Activated CD4-positive, alpha-beta T cell treated with anti-CD3 and anti-CD28 coated beads, Interleukin-2, amount 50 U/mL, for 24 hours (primary cell): ENCODE measurements at places on chromosomes 7 and 10.

GRCh38 chr10:29811751-29812427, 177.1 kb upstream of the SVIL start:
- no peak for DNase-seq

GRCh38 chr10:86370006-86370585, 3.5 kb upstream of the GRID1 start:
- DNase-seq: no peak

- no peak for DNase-seq
Measured at GRCh38 chr10:5105626-5106025, 11.4 kb downstream of the AKR1C3 start.

GRCh38 chr7:98066934-98067507, 39.6 kb upstream of the LMTK2 start:
- DNase-seq: no peak

DNA sequence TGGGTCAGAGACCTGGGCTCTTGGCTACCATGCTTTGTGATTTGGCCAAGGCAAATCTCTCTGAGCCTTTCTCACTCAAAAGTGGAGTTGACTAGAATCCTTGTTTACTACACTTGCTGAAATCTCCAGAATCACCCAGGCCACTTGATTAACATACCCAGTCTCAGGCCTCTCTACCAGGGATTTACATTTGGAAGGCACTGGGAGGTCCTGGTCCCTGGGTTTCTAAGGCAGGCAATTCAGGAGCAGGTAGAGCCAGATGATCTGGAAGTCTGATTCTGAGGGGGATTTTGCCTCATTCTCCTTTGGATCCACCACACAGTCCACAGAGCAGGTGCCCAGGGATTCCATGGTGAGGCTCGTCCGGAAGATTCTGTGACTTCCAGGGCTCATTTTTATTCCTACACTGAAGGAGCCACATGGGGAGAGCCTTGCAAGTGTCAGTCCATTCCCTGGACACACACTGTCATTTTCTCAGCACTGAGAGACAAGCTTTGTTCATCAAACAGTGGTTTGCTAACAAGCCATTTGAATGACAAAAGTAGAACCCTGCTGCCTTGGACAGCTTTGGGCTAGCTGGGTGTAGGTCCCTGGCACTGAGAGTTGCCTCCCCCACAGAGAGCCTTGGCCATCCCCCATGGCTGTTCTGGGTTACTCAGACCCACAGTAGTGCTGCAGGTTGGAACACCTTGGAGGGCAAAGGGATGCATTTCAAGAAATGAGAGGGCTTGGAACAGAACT, 74.2 kb downstream of the NOC3L start:
- DNase-seq: no peak

DNA sequence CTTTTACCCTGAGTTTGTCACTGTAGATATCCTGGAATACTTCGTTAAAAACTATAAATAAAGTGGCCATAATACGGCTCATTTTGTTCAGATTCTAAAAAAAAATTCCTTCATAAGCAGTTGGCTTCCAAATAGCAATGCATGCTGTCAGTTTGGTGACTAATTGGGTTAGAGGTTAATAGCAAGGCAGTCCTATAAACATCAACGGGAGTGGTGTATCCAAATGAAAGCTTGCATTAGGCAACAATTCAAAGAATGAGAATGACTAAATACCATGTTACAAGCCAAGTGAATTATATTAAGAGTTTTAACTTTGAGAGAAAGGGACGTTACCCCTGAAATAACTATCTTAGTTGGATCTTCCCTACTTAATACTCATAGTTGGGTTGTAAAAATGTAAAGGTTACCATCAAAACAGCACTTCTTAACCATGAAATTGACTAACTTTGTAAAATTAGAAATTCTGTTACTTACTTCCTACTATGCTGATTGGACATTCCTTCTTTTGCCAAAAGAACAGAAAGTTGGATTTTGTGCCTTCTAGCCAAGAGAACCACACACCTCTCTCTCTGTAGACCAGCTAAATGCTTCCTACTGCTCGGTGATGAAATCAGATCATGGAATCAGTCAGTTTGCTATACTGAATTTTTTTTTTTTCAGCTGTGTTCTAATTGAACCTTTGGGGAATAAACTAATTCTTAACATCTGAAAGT, 98.0 kb downstream of the KAT6B start:
- DNase-seq: no peak

GRCh38 chr10:21463436-21463835, 62.0 kb downstream of the SKIDA1 start:
- DNase-seq: no peak

- no peak for DNase-seq
Measured at GRCh38 chr10:119702583-119702982, 23.3 kb upstream of the INPP5F start.

DNA sequence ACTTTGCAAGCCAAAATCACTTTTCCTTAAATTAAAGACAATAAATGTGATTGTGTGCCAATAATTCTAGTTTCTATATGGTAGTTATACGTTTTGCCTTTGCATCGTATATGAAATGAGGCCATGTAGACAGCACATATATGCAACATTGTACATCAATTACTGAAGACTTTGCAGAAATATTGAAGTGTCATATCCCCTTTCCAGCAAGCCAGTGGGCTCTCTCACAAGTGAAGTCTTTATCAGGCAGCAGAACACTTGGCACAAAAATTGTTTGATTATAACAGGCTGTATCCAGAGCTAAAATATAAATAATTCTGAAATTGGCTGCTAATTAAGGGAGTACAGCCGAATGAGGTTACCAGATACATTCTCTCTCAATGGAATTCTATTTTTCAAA, 588.6 kb upstream of the SEMA3D start:
- no peak for DNase-seq

GRCh38 chr10:117375360-117376178, at the start of gene PDZD8:
TSS of gene PDZD8 (minus strand) at chr10:117375440. CDS start at chr10:117375227, 213 bp downstream.
- peak; percentile 89 for DNase-seq

DNA sequence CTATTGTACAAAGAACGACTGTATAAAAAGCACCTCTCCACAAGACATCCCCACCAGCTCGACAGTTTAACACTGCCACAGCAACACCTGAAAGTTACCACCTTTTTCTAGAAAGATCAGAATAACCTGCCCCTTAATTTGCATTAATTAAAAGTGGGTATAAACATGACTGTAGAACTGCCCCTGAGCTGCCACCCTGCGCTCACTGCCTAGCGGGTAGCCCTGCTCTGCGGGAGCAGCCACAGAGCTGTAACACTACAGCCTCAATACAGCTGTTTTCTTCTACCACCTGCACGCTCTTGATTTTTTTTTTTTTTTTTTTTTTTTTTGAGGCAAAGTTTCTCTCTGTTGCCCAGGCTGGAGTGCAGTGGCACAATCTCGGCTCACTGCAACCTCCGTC, 140.9 kb downstream of the PARD3 start:
- no peak for DNase-seq

GRCh38 chr7:2602406-2603043, 29.3 kb upstream of the TTYH3 start:
- DNase-seq: no peak

DNA sequence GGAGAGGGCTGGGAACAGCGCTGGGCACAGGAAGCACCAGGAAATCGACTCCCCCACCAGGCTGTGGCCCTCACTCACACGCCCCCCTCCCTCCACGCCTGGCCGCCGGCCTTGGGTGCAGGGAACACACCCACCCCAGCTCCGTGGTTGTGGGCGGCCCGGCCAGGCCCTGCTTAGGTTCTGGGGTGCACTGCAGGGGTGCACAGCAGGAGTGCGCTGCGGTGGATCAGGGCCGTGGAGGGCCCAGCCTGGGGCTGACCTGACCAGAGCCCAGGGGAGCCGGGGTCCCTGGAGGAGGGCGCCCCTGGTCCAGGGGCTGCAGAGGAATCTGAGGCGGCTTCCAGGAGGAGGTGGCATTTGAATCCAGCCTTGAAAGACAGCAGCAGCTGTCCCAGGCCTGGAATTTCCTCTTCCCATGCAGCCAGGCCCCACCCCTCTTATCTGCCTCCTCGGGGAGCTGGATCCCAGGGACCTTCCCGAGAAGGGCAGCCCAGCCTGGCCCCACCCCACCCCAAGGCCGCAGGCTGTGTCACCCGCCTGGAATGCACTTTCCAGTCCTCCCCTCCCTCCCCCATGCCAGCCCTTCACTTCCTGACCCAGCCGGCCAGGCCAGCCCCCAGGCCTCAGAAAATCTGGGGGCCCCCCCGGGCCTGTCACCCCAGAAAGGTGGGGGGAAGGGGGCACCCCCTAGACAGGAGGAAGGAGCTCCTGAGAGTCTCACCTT, 18.4 kb upstream of the PDGFA start:
- DNase-seq: no peak

DNA sequence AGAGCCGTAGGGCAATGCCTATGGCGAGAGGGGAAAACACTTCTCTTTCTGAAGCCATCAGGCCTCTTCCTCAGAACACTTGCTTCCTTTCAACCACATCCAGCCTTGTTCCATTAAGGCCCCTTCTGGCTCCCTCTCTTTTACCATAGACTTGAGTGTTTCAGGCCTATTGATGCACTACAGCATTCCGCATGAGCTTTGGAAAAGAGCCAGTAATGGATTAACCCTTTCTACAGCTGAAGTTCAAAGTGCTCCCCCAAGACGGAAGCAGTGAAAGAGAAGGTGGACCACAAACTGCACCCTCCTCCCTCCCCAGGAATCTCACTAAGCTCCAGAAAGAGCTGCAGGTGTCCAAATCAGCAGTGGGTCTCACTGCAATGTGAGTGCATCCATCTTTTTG, 102.7 kb upstream of the C7orf33 start:
- DNase-seq: no peak

- DNase-seq: no peak
Measured at GRCh38 chr10:129075508-129075907, 391.5 kb upstream of the MGMT start.

DNA sequence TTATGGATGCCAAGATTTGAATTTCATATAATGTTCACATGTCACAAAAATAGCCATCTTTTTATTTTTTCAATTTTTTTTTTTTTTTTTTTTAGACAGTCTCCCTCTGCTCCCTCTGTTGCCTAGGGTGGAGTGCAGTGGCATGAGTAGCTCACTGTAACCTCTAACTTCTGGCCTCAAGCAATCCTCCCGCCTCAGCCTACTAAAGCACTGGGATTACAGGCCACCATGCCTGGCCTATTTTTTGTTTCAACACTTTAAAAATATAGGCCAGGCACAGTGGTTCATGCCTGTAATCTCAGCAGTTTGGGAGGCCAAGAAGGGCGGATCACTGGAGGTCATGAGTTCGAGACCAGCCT, 246.3 kb downstream of the SKIDA1 start:
- no peak for DNase-seq

DNA sequence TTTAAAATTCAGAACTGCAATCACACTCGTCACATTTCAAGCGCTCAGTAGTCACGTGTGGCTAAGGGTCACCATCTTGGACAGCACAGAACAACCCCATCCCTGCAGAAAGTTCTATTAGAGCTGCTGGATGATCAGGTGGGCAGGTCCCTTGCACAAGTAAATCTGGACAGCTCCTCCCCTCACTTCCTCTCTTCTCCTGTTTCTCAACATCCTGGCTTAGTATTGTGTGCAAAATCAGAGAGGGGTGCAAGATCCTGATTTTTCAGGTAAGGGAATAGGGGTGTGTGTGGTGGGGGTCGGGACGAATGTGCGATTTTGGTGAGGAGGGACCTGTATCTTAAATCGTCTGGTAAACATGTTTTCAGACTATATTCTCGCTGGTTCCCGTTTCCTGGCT, at the start of gene GIMAP4:
Gene GIMAP4 (plus strand): TSS at position 222 of the 400 bp plus-strand sequence. CDS start 2,512 bp downstream, outside the sequence.
- no peak for DNase-seq

- no peak for DNase-seq
Measured at GRCh38 chr10:107800061-107800460, 635.6 kb upstream of the SORCS1 start.

- no peak for DNase-seq
Measured at GRCh38 chr10:95635319-95635733, 21.2 kb downstream of the ALDH18A1 start.

DNA sequence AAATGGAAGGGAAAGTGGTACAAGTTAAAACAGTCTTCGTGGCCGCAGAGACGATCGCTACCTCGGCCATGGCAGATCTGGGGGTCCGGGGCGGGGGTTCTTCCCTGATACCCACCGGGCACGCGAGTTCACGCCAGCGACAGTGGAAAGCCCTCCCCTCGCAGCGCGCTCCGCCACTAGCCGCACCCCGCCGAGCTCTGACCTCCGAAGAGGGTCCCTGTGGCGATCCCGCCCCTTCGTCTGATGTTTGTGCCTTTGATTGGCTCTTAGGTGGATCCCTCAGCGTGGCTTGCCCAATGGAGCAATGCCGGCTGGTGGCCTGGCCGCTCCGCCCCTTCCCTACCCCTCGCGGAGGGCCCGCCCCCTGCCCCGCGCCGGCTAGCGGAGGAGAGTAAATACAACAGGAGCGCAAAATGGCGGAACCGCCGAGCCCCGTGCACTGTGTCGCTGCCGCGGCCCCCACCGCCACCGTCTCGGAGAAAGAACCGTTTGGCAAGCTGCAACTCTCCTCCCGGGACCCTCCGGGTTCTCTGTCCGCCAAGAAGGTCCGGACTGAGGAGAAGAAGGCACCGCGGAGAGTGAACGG, at the start of gene RSBN1L:
Gene RSBN1L (plus strand): TSS at position 403 of the 586 bp plus-strand sequence. CDS start 11 bp downstream, at position 414.
- DNase-seq: peak; percentile 98

DNA sequence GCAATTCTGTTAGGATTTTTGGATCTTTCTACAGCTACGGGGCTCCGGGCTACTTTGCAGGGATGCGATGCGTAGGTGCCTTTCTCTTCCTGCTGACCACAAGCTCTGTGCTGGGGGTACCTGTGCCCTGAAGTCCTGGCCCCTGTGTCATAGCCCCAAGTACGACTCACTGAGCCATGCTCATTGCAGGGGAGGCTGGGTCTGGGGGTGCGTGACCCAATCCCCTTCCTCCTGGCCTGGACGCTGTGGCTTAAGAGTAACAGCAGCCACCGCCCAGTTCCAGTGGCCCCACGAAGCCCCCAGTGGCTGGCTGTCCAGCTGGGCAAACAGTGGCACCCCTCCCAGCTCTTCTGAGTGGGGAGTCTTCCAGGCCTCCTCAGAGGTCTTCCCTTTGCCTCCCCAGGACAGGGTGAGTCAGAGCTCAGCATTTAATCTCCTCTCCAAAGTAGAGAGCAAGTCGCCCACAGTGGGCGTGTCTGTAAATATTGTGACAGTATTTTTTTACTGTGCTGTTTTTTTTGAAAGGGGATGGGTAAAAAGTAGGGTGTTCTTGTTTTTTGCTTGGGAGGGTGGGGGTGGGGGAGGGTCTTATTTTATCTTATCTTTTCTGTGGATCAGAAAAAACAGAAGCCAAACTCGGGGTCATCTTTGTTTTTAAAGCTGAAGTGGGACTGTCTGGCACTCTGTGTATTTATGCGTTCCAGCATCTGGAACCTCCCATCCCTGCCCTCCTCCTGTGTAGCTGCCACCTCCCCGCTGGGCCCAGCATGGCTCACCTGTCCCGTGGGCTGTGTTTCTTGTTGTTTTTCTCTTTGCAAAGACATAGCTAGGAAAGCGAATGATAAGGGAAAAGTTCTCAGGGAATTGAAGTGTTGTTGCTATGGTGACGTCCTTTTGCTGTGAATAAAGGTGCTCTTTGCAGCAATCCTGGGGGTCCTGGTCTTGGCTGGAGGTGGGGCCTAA, 8.2 kb downstream of the LFNG start:
- no peak for DNase-seq

DNA sequence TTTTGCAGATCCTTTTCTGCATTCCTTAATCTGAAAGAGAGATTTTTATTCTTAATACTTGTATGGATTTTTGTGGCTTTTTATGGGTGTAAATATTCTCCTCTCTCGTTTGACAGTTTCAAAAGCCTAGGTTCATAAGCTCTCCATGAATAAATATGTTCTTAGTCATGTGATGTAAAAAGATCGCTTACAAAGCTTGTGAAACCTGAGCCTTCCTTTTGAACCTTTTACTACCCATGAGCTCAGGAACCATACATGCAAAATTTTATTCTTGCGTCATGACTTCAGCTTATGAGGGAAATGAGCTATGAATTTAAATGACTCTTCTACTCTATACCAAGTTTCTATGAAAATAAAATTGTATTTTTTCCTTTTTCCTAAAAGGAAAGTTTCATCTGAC, 98.7 kb downstream of the POLL start:
- DNase-seq: no peak
